ENCODE measurements at places on chromosomes 1 and 21.

- DNase-seq, result no peak
Observed at GRCh38 chr1:118944133-118944532, 44.0 kb downstream of the TBX15 start.

GRCh38 chr1:231401478-231401877 lies 20.6 kb downstream of the EGLN1 start:
- DNase-seq, result no peak

DNA sequence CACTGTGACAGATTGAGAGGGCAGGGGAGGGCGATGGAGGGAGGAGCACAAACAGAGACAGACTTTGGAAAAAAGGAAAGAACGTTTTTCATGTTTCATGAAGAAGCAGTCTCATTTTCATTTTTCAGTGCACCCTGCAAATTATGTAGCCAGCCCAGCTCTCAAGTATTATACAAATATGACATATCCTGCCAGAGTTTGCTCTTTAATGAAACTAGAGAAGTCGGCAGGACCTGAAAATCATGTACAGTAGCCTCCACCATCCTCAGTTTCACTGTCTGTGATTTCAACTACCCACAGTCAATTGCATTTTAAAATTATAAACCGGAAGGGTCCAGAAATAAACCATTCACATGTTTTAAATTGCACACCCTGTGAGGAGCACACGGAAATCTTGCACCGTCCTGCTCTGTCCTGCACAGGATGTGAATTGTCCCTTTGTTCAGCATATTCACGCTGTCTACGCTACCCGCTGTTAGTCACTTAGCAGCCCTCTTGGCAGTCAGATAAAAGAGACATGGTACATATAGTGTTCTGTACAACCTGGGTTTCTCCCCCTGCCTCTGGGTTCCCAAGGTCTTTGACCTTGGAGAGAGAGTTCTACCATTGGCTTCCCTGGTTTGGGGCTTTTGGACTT lies 13.6 kb upstream of the ADARB1 start:
- DNase-seq, result no peak

- DNase-seq, result no peak
Observed at GRCh38 chr1:231188072-231188471, 26.2 kb downstream of the TRIM67 start.

GRCh38 chr1:63888984-63889383 lies 115.2 kb downstream of the ROR1 start:
- DNase-seq, result no peak

GRCh38 chr21:43727519-43728153 lies 8.7 kb downstream of the PDXK start:
- no peak for DNase-seq

All from G401 (cell line).